Activated CD8-positive, alpha-beta memory T cell treated with anti-CD3 and anti-CD28 coated beads, Interleukin-2, amount 50 U/mL, for 4 hours (primary cell): ENCODE measurements at places on chromosomes 16 and 17.

DNA sequence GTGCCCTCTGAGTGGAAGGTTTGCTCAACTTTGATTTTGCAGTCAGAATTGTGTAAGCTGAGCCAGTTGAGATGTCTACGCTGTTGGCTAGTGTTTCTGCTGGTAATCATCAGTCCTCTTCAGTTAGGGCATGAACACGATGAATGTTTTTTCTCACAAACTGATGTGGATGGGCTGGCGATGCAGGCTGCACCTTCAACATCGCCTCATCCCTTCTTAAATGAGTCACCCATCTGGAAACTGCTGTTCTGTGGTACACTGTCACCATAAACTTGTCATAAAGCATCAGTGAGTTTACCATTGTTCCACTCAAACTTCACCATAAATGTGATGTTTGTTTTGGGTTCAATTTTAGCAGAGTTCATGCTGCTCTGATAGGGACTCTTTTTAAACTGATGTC lies 8.4 kb downstream of the C16orf95 start:
- no peak for DNase-seq

GRCh38 chr16:81921085-81921814 lies 90.0 kb downstream of the SDR42E1 start:
- DNase-seq, result no peak

DNA sequence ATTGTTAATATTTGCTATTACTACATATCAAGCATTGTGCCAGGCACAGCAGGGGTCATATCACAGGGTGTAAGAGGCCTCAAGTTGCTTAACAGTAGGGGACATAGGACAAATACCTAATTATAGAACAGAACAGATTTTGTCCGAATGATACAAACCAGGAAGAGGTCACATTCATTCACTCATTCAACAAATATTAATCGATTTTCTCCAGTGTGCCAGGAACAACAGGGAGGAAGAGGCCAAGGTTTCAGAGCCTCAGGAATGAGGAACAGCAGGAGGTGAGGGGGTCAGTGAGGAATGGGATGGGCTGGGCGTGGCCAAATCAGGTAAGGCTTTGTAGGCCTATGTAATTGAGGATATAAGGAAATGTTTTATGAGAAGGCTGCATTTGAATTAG lies 11.2 kb upstream of the CHST4 start:
- no peak for DNase-seq

DNA sequence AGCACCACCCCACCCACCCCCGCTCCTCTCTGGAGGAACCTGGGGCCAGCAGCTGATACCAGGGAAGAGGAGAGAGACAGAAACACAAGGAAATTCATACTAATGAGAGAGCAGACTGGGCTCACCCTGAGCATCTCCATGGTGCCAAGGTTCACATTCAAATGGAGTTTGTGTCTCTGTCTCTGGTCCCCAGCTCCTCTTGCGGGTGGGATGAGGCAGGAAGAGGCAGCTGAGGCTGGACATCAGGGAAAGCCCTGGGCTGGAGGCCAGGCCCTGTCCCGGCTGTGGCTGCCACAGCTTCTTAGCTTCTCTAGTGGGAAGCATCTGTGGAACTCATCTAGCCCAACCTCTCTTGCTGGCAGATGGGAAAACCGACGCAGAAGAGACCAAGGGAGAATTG lies 121.5 kb downstream of the SDK2 start:
- DNase-seq, result no peak

DNA sequence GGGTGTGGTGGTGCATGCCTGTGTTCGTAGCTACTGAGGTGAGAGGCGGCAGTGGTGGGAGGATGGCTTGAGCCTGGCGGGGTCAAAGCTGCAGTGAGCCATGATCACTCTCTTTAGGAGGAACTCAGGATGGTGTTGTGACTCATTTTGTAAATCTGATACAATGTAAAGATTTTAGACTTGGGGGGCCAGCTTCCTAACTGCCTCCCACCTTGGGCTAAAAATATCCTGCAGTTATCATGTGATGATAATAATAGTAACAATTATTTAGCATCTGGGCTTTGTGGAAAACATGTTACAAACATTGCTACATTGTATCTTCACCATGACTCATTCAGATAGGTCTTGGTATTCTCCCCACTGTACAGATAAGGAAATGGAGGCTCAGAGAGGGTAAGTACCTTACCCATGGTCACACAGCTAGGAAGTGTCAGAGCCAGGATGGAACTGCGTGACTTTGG lies 7.4 kb downstream of the CTNS start:
- no peak for DNase-seq

- DNase-seq, result no peak
Measured at GRCh38 chr16:9689597-9689996, 492.6 kb downstream of the GRIN2A start.

GRCh38 chr16:86914876-86915717 lies 336.7 kb downstream of the FOXL1 start:
- DNase-seq, result no peak

GRCh38 chr16:46850619-46851555 lies 19.9 kb upstream of the C16orf87 start:
- no peak for DNase-seq

GRCh38 chr17:17994271-17995069 lies 21.8 kb downstream of the DRC3 start:
- no peak for DNase-seq

DNA sequence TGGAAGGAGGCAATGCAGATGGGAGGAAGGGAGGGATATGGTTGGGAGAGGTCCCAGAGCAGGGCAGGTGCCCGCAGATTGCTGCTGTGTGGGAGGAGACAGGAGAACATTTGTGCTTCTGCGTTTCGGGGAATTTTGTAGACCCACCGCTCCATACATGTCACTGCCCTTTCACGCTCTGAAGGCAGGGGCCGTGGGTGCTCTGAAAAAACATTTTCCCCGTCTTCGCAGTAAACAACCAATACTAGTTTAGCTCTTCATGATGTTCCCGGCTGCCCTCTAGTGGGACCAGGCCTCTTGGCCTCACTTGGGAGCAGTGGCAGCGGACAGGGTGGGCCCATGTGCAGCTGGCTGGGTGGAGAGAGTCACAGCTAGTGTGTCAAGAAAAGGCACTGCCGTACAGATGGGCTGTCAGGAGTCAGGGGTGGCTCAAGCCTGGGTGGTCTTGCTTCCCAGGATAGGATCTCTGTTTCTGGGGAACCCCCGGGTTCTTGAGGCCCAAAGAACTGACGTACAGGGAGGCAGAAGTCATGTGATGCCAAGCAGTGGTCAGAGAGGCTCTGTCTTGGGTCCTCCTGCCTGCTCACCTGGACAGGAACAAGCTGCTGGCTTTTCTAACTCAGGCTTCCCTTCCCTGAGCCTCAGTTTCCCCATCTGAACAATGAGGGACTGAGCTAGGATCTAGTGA lies 46.5 kb upstream of the CPNE2 start:
- DNase-seq, result peak; percentile 55

DNA sequence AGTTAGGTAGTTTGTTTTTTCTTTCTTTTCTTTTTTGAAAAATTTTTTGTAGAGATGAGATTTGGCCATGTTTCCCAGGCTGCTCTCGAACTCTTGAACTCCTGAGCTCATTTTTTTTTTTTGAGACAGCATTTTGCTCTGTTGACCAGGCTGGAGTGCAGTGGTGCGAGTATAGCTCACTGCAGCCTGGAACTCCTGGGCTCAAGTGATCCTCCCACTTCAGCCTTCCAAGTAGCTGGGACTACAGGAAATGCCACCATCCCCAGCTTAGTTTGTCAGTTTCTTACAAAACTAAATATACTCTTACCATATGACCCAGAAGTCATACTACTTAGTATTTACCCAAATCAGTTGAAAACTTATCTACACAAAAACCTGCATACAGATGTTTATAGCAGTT lies 14.4 kb upstream of the FBXO47 start:
- DNase-seq, result no peak

DNA sequence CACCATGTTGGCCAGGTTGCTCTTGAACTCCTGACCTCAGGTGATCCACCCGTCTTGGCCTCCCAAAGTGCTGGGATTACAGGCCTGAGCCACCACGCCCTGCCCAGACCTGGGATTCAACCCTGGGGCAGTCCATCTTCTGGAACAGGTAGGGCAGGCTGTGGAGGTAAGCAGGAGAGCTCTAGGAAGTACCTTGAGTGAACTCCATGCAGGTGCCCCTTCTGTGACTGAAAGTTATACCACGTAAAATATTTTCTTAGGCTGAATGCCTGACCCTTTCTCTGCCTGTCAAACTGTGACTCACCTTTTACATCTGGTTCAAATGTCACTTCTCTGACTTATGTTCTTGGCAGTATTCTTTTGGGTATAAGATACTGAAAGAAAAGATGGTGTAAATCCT lies 86.7 kb upstream of the ELAC2 start:
- no peak for DNase-seq

GRCh38 chr16:89476811-89477261 lies 13.5 kb downstream of the ANKRD11 start:
- no peak for DNase-seq

- DNase-seq, result no peak
Measured at GRCh38 chr17:75356260-75356937, 49.1 kb downstream of the GRB2 start.

DNA sequence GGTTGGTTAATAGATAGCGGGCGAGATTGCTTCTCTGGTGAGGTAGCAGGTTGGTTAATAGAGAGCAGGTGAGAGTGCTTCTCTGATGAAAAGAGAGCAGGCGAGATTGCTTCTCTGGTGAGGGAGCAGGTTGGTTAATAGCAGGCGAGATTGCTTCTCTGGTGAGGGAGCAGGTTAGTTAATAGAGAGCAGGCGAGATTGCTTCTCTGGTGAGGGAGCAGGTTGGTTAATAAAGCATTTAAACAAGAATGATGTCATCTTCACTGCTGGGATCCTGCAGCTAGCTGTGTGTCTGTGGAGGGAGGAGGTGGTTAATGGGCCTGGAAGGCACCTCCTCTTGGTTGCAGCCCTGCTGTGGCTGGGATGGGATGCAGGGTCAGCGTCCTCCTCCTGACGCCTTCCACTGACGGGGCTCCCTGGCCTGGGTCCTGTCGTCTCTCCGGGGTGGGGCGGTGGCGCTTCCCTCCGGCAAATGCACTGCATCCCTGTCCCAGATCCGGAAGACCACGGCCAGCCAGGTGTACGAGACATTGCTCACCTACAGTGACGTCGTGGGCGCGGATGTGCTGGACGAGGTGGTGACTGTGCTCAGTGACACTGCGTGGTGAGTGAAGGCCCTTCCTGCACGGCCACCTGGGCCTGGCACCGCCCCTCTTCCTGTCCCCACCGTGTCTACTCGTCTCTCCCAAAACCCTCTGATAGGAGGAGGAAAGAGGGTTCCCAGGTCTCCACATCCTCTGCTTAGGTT lies 99.2 kb upstream of the ZNF750 start:
- peak; percentile 14 for DNase-seq

- DNase-seq, result no peak
Measured at GRCh38 chr17:64245218-64246145, 17.6 kb downstream of the TEX2 start.

GRCh38 chr16:55120408-55120807 lies 189.7 kb downstream of the IRX5 start:
- no peak for DNase-seq

DNA sequence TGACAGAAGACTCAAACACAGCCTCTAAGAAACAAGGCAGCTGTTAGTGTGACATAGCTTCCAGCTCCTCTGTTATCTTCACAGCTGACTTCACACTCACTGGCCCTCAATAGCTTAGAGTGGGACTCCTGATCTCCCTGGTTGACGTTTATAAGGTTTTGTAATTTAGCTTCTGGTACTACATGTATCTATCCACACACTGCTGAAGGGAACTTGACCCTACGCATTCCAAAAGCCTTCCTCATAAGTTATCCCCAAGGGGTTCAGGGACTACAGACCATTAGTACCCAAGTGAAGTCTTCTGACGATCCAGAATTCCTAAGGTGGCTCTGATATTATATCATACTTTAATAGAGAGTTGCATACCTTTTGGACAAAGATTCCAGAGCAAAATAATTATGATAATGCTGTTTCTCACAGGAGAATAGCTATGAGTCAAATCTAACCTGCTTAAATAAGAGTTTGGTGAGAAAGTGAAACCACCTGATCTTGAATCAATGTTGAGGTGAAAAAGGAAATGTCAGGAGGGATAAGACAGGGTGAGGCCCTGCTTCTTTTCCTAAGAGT lies 14.5 kb downstream of the ACACA start:
- no peak for DNase-seq

DNA sequence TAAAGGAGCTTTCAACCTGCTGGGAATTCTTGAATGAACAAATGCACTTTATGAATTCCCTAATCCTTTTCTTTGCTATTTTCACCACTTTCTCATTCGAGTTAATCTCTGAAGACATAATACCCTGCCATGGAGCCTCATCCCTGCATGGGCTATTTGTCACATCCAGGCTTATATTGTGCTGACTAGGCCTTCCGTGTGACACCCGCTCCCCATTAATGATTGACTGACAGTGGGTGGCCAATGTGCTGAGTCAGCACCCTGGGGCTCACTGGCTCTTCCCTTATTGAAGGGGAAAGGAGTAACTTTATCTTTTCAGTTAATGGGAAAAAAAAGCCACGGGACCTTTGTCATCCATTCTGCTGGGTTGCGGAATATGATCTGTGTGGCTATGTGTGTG lies 1024.8 kb upstream of the EEF2KMT start:
- DNase-seq, result no peak

DNA sequence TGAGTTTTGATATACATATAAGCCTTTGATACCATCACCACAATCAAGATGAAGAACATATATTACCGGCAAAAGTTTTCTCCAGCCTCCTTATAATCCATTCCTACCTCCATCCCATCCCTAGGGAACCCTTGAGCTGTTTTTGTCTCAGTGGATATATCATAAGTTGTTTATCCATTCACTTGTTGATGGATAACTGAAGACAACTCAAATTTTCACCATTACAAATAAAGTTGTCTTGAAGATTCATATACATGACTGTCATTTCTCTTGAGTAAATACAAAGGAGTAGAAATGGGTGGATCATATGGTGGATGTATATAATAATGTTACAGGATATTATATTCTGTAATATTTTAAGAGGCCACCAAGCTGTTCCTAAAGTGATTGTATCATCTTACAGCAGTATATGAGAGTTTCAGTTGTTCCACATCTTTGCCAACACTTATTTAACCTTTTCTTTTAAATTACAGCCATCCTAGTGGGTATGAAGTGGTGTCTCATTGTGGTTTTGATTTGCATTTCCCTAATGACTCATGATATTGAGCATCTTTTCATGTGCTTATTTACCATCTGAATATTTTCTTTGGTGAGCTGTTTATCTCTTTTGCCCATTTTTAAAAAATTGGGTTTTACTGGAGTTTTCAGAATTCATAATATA lies 17.4 kb downstream of the NF1 start:
- no peak for DNase-seq

GRCh38 chr16:88484505-88485365 lies 31.7 kb downstream of the ZFPM1 start:
- no peak for DNase-seq
